ENCODE measurements at places on chromosomes 6 and 20.

DNA sequence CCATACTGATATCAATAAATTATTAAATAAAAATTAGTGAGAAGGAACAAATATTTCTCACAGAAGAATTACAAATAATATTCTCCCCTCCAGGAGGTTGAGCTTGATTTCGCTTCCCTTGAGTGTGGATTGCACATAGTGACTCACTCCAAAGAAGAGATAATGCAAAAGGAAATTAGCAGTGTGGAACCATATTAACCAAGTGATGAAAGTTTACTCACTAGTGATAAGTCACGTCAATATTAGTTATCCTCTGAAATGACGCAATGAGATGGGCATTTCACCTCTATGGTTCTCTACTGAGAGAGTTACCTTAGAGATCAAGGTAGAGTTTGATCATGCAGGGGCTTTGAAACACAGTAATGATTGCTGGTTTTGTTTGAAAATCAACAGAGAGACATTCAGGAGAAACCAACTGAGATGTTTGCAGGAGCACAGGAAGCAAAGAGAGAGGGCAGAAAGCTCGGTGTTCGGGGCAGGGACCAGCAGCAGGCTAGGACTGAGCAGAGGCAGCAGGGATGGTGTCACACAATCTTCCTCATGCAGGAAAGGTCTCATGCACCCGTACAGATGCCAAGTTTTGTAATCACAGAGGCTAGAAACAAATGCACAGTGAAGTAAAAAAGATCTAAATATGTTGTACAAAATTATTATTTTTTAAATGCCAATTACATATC lies 634.5 kb downstream of the QKI start:
- no peak for DNase-seq

DNA sequence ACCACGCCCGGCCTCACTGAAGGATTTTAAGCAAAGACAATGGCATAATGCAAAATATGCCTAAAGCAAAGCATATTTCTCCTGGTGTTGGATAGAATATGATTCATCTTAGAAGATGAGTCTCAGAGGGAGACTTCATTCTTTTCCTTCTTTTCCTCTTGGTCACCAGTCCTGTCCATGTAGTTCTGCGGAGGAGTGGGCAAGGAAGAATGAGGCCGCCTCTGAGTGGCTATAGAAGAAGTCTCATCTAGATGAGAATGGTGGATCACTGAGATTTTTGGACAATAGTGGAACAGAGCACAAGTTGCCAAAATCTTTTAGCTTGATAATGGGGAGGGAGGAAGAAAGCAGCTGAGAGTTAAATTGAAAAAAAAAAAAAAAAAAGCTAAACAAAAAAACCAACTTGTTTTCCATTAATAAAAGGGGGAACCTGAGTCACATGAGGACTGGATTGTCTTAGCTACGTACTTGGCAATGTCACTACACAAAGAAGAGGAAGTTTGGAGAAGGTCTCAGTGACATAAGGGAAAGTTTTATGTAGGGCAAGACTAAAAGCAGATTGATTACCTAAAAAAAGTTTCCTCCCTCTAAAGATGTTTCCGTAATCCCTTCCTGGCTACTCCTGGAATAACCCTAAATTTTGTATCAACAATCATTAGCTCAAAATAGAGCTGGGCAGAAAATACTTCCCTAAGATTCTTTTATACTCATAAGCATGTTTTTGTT lies 6.0 kb downstream of the CD83 start:
- DNase-seq = no peak

- peak; percentile 12 for DNase-seq
These were observed 9.9 kb downstream of the CYP21A2 start for GRCh38 chr6:32047855-32048766.

DNA sequence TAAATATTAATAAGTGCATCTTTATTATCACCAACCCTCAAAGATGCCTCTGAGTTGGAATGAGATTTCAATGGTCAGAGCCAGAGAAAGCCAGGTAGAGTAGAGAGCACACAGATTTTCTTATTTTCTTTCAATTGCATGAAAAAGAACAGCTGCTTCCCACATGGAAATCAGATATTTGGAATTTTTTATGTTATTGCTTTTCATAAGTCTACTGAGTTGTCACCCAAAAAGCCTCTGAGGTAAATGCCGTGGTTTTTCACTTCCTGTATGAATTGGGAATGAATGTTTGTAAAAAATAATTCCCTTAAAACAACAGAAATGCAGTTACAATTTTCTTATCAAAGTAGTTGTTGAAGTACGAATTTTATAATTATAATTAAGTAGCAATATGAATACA lies 563.1 kb downstream of the RFPL4B start:
- no peak for DNase-seq

- no peak for DNase-seq
These were observed 592 bp downstream of the SAPCD1 start for GRCh38 chr6:31762878-31763618.
